HS-5 (cell line): ENCODE measurements at places on chromosomes 2 and 18.

- DNase-seq, result no peak
Measured at GRCh38 chr2:11665510-11666362, 4.3 kb downstream of the NTSR2 start.

- no peak for DNase-seq
Measured at GRCh38 chr2:187307606-187308005, 140.4 kb downstream of the CALCRL start.

GRCh38 chr2:28915939-28916338 lies 21.5 kb downstream of the WDR43 start:
- no peak for DNase-seq

- no peak for DNase-seq
Measured at GRCh38 chr2:45567974-45568789, 42.9 kb downstream of the SRBD1 start.

DNA sequence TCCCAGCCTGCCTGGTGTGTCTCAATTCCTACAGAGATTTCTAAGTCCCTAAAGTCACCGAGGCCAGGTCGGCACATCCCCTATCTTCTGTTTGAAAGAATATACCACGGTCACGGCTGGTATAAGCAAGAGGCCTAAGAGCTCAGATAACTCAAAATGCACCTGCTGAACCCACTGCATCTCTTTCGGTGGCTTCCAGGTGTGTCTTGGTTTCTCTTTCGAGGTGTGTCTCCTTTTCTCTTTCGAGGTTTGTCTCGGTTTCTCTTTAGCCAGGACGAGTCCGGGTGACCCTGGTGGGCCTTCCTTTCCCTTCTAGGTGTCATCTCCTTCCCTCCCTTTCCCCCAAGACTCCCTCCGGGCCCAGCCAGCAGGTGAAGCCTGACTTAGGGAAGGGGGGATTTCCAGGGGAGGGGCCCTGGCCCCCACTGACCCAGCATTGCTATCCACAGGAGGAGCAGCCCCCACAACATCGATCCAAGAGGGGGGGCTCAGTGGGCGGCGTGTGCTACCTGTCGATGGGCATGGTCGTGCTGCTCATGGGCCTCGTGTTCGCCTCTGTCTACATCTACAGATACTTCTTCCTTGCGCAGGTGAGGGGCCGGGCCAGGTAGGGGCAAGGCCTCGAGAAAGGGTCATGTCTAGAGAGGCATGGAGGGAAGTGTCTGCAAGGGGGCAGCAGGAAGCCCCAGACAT lies 8.4 kb downstream of the ITM2C start:
- no peak for DNase-seq

DNA sequence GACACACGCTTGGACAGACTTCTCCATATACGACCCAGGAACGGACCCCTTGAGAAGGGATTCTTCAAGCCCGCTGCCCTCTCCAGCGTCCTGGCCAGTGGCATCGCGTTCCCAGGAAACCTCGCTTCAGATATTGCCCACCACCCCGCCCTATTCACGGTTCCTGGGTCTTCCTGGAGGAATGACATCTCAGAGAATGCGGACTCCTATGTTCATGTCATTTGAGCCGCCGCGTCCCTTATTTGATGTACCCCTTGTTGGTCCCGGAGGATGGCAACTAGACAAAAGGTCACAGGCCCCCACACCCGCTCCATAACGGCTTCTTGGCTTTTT lies 588 bp upstream of the CCDC93 start:
- DNase-seq, result no peak

- no peak for DNase-seq
Measured at GRCh38 chr2:160941290-160941846, 218.9 kb upstream of the TANK start.

DNA sequence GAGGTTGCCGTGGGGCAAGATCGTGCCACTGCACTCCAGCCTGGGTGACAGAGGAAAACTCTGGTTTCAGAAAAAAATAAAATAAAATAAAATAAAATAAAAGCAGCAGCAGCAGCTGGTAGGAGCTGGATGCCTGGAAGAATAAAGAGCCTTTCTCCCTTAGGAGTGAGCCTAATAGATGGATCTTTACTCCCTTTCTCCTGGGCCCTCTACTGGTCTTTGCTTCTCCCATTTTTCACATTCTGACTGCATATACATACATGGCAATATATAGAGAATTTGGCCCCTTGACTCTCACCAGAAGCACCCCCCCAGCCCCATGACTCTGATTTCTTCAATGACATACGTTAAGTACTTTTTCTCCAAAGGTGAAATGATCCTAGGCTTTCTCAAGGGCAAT lies 9.8 kb upstream of the MALT1 start:
- DNase-seq, result no peak

- DNase-seq, result no peak
Measured at GRCh38 chr2:215915441-215915840, 97.9 kb downstream of the MREG start.

GRCh38 chr2:10883801-10884478 lies 27.8 kb upstream of the KCNF1 start:
- DNase-seq, result no peak

GRCh38 chr18:38297910-38298309 lies 732.3 kb upstream of the CELF4 start:
- DNase-seq, result no peak

DNA sequence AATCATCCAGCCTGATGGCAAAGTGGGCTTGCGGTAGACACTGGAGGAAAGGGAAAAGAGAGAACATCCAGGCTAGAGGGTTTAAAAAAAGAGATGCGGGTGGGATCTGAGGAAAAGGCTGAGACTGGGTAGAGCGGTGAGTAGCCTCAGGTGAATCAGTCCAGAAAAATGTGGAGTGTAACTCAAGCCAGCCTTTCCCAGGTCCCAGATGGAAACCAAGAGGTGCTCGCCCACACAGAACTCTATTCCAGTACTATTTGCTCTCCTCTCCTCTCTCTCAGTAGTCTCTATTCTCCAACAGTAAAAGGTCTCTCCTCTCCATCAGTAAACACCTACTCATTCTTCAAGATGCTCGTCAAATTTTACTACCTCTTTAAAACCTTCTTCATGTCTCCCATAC lies 38.3 kb upstream of the NRP2 start:
- no peak for DNase-seq

DNA sequence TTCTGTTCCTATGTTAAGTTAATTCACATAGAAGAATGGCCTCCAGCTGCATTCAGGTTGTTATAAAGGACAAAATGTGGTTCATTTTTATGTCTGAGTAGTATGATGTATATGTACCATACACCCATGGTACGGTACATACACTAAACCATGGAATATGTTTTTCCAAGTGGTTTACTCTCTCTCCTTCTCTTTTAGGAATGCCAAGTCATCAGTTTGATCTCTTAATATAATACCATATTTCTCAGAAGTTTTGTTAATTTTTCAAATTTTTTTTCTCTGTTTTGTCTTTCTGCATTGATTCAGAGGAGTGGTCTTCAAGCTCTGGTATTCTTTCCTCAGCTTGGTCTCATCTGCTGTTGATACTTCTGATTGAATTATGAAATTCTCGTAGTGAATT lies 230.9 kb downstream of the DSEL start:
- no peak for DNase-seq

DNA sequence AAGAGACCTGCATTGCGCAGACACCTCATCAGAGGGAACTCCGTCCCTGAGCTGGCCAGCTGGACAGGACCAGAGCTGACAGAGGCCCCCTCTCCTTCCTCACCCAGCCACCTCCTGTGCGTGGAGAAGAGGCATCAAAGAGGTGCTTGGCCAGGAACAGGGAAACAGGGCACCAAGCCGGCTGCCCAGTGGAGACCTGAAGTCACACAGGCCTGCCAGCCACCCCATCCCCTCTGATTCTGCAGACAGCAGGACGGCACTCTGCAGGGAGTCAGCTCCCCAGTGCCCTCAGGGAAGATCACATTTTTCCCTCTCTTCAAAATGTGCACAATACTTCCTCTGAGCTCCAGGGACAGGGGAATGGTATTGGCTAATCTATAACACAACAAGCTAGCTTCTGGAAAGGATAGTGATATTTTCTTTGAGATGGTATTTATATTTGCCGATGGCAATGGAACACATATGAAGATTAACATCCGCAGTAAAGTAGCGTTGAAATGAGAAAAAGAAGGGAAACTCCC lies 30.5 kb downstream of the SLC1A4 start:
- DNase-seq, result no peak

DNA sequence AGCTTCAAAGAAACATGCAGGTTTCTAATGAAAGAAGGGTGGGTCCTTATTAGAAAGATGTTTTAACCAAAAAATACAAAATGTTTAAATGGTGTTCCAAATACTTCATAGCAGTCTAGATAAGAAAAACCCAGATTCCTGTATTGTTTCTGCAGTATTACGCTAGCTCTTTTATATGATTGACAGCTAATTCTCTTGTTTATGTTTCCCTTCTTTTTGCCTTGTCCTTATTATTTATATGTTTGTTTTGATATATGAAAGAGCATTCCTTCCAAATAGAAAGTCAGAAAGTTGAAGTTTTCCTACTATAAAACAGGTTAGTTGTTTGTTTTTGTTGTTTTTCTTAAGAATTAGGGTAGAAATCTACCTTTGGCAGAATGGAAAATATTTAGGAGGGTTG lies 41.1 kb upstream of the PNPT1 start:
- DNase-seq, result no peak

DNA sequence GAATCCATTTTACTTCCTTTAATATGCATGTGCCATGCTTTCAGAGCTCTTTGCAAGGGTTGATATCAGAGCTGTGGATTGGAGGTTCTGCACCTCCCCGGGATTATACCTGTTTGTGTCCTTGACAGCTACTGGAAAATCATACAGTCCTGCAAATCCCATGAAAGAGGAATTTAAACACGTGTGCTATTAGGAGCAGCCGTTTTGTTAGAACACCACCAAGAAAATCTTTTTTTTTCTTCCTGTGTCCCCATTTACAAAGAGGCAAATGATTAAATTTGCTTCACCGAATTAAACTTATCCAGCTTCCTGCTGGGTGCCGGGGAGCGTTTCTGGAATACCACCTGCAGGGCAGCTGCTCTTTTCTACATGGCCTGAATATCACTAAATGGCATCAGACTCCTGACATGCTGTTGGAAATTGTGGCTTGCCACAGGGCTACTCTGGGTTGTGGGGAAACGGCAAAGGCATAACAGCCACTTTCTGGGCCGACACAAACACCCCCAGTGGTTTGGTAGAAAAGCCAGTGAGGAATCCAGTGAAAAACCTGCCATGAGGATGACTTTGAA lies 23.4 kb upstream of the SOX11 start:
- DNase-seq, result no peak

GRCh38 chr2:152243761-152244640 lies 68.4 kb upstream of the STAM2 start:
- DNase-seq, result no peak

DNA sequence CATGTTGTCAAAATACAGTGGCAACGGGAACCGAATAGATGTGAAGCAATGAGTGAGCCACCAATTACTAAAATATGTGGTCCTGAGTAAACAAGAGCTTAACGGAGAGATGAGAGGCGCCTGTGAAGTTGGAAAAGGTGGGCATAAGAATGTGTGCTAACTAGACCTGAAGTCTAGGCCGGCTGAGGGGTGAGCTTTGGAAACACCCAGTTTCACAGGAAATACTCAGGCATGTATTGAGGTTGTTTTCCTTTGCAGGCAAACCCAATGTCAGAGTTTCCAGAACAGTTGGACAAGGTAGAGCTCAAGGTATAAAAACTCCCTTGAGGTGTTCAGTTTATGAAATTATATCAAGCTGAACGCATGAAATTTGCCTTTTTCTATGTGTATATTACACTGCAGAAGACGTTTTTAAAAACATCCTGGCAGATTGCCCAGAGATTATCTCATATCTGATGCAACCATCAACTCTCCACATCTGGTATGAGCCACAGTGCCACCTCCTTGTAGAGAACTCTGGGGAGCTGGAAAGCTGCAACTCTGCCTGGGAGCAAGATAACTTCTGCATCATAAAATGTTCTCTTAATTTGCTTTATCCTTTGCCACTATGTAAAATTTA lies 3.9 kb upstream of the WDSUB1 start:
- DNase-seq, result peak; percentile 81

DNA sequence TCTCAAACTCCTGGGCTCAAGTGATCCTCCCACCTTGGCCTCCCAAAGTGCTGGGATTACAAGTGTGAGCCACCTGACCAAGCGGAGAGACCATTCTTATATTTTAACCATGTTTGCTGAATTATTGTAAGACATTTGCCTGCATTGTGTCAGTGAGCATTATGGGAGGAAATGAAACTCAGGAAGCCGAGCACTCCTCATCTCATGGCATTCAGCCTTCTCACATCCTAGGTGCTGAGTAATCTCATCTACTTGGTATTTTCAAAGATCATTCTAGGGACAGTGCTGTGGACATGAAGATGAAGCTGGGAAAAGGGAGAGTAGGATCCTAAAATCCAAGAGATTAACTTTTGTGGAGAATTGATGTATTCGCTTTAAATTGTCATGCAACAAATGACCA lies 66.1 kb downstream of the NAPG start:
- DNase-seq, result no peak

DNA sequence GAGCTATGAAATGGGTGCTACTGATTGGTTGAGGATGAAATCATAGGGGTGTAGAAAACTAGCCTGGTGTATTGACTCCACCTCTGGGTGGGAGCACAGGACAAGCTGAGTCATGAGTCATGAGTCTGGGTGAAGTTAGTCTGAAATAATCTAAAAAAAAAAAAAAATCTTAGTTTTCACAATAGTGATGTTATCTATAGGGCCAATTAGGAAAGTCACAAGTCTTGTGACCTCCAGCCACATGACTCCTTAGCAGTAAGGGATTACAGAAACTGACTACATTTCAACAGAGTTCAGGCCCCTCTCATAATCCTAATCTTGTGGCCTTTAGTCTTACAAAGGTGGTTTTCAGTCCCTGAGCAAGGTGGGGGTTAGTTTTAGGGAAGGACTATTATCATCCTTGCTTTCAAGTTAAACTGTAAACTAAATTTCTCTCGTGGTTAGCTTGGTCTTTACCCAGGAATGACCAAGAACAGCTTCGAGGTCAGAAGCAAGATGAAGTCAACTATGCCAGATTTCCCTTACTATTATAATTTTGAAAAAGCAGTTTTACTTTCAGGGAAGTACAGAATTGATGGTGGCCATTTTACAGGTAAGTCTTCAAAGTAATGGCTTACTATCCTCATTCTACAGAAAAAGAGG lies 338.0 kb upstream of the GYPC start:
- DNase-seq, result peak; percentile 26

DNA sequence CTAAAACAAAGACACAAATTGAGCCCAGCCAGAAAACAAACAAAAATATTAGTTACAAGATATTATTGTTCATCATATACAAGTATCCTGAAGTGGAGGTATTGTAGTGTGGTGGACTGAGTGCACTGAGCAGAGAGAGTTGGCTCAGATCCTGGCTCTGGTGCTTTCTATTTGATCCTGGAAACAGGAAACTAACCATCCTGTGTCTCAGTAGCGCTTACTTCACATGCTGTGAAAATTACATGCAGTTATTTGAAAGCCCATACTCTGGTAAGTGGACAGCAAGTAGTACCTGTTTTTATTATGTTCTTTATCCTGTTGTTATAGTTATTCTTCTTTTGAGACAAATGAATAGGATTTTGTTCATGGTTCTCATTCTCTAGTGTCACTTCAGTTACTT lies 84.3 kb upstream of the CRIM1 start:
- no peak for DNase-seq

- no peak for DNase-seq
Measured at GRCh38 chr2:200426754-200427153, 83.1 kb downstream of the KCTD18 start.

- no peak for DNase-seq
Measured at GRCh38 chr2:26245810-26246209, 1.1 kb downstream of the HADHB start.
